ENCODE measurements at places on chromosomes 4 and X.

GRCh38 chr4:85477534-85477933 lies 2.6 kb downstream of the ARHGAP24 start:
- DNase-seq, result no peak

DNA sequence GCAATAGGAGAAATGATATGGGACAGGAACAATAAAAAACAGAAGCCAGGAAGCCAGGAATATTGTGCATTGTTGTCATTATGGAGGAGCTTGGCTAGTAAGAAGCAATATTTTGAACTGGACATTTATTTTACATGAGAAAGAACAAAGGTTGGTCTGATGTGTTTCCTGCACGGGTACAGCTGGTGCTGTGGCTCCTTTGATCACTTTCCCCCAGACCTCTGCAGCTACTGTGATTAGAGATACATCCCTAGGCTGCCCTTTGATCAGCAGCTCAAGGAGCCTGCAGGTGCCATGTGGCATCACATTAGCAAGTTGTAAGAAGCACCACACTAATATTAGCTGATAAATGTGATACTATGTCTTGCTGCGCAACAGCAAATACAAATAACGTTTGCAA lies 2.5 kb downstream of the PDGFC start:
- no peak for DNase-seq

DNA sequence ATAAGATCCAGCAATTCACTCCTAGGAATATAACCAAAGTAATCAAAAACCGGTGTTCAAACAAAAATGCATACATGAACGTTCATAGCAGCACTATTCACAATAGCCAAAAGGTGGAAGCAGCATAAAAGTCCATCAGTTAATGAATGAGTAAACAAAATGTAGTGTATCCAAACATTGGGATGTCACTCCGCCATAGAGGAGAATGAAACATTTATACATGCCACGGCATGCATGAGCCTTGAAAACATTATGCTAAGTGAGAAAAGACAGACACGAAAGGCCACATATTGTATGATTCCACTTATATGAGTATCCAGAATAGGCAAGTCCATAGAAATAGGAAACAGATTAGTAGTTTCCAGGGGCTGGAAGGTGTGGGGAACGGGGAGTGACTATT lies 11.0 kb upstream of the PDLIM3 start:
- no peak for DNase-seq

GRCh38 chrX:144616317-144616716 lies 631.0 kb upstream of the SPANXN1 start:
- DNase-seq, result no peak

DNA sequence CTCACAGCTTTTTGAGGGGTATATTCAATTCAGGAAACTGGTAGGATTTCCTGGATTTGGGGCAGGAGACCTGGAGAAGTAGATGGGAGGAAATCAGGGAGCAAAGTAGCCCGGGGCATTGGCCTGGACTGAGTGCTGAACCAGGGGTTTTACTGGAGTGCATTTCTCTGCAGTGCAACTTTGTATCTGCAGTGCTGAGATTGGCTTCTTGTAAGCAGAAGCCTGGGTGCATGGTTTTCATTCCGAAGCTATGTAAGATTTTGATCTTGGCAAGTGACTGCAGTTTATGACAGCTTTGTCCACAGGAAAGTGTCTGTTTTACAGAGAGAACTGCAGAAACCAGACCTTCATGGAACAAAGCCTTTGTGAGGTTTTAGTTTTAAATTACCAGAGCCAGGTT lies 158.3 kb downstream of the SPCS3 start:
- DNase-seq, result no peak

DNA sequence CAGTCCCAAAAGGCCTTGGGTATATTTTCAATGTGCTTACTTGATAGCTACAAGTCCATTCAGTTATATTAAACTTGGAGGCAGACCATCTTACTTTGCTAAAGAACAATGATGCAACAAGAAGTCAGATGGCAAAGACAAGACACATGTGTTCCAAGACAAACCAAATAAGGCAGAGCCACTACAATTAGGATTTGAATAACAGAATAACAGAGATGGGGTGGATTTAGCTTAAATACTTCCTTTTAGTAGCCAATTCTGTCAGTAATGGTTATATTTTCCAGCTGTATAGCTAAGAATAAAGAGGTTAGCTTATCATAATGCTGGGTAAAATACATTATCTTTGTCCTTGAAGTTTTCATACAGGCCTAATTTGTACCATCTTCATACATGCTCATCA lies 37.7 kb upstream of the FRAS1 start:
- DNase-seq, result peak; percentile 3

- DNase-seq, result no peak
Observed at GRCh38 chr4:48738856-48739255, 41.2 kb downstream of the FRYL start.

DNA sequence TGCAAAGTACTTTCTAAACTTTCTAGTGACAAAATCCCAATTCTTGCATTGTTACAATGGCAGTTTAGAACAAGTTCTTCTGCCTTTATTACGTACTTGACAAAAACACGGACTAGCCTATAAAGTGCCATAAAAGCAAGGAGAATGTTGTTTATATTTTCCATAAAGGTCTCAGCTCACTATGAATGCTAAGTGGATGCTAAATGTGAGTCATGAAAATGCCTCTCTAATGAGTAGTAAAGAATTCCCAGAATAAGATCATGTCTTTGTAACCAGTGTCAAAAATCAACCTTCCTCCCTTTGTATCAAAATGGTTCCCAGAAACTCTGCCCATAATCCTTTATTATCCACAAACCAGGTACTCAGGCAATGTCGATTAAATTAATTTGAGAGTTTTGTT lies 539.8 kb upstream of the SLIT2 start:
- no peak for DNase-seq

GRCh38 chrX:136586386-136586785 lies 54.4 kb downstream of the VGLL1 start:
- no peak for DNase-seq

GRCh38 chrX:129493643-129494042 lies 29.6 kb downstream of the SMARCA1 start:
- DNase-seq, result no peak

- no peak for DNase-seq
Observed at GRCh38 chr4:2412534-2412884, 5.9 kb downstream of the ZFYVE28 start.

Measured in OCI-M1 (cell line).